ENCODE measurements at places on chromosomes 7 and 10.

GRCh38 chr7:33762151-33762910 lies 143.0 kb upstream of the BMPER start:
- DNase-seq = no peak

DNA sequence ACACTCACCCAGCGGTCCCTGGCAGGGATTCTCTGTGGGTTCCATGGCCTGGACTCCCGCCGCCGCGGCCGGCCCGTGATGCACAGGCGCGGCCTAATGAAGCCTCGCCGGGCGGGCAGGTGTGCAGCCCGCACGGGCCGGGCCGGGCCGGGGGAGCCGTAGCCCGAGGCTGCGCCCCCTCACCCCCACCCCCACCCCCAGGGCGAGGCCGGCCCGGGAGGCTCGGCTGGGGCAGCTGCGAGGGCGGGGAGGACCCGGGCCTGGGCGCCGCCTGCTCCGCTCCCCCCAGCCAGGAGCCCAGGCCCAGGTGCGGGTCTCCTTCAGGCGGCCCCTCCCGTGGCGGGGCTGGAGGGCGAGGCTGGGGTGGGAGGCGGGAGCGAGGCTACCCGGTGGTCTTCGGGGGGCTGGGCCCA lies at the start of gene NOBOX:
Gene NOBOX, minus strand, starts transcription at position 45 of the 413 bp plus-strand sequence.
- no peak for DNase-seq

DNA sequence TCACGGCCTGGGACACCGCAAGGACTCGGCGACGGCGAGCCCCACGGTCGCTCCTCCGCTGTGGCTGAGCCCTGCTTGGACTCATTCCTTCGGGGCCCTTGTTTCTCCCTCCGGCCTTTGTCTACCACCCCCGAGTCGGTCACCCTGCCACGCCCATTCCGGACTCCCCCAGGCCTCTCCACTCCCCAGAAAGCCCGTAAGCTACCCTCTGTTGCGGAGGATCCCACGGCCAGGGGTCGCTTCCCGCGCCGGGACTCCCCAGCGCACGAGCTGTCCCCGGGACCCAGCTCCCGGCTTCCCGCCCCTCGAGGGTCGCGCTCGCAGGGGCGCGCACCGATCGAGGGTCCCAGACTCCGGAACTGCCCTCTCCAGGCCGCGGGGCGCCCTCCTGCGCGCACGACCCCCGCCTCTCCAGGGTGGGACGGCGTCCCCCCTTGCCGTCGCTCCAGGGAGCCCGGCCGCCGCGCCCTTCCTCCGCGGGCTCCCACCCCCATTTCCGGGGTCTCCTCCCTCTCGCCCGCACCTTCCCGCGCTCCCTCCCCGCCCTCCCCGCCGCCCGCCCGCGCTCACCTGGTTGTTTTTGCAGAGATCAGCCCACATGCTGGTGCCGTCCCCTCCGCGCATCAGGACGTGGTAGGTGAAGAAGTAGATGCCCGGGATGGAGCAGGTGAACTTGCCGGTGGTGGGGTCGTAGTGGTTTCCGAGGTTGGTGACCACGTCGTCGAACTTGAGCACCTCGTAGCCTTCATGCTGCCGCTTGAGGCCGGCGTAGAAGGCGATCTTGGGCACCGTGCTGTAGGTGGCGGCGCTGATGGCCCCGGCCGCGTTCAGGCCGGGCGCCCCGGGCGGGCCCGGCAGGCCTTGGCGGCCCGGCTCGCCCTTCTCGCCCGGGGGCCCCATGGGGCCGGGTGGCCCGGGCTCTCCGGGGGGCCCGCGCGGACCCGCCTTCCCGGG lies 1.5 kb downstream of the C1QL3 start:
- peak; percentile 20 for DNase-seq

- DNase-seq = peak; percentile 67
Measured at GRCh38 chr7:38858259-38858884, 50.6 kb downstream of the VPS41 start.

GRCh38 chr7:82263920-82264782 lies 179.4 kb downstream of the CACNA2D1 start:
- DNase-seq = no peak

DNA sequence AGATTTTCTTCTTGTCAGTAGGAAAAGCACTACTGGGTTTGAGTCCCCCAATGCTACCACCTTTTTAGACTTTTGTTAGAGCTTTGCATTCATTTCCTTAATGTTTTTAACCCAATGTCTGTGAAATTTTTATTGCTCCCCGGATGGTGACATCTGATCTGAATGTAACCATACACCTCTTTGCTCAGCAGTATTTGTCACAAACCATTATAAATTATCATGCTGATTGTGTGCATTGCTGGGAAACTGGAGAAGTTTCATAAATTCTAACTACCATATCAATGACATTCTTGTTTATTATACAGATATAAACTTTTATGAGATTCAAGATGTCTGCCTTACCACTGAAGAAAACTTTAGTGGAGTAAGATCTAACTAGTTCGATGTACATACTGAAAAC lies 8.5 kb downstream of the NRP1 start:
- no peak for DNase-seq

GRCh38 chr10:61705022-61705613 lies 42.4 kb downstream of the CABCOCO1 start:
- no peak for DNase-seq

DNA sequence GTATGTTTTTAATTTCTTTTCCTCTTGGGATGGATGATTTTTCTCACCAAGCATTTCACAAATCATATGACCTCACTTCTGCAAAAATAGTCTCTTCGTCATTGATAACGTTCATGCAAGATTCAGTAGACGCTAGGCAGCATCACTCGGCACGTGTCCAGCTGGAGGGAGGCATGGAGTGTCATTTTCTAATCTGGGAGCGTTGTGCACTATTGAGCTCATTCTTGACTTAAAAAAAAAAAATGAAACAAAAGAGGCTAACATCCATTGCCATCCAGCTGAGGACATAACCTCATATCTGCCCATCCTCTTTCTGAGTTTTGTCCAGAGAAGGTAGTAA lies 56.2 kb downstream of the COL17A1 start:
- DNase-seq = no peak

DNA sequence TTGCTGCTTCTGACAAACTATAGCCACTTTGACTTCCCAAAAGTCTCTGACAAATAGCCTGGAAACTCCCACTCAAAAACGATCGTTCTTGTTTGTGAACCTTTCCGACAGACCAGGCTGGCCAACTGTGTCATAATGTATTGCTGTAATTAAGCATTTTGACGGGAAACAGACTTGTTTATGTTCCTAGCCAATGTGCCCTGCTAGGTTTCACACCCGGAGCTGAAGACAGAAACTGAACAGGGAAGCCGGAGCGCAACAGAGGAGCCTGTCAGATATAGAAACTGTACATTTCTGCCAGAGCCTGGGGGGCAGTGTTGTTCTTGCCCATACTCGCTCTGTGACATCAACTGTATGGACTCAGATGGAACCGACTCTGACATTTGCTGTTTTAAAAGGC lies 55.3 kb upstream of the C7orf33 start:
- DNase-seq = no peak

DNA sequence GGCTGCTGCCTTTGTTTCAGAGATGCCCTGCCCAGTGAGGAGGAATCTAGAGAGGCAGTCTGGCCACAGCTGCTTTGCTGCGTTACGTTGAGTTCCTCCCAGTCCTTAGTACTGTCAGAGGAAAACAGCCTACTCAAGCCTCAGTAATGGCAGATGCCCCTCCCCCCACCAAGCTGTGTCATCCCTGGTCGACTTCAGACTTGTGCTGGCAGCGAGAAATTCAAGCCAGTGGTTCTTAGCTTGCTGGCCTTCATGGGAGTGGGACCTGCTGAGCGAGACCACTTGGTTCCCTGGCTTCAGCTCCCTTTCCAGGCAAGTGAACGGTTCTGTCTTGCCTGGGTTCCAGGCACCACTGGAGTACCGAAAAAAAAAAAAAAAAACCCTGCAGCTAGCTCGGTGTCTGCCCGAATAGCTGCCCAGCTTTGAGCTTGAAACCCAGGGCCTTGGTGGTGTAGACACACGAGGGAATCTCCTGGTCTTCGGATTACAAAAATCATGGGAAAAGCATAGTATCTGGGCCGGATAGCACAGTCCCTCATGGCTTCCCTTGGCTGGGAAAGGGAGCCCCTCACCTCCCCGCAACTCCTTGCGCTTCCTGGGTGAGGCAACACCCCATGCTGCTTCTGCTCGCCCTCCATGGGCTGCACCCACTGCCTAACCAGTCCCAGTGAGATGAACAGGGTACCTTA lies 9.1 kb downstream of the SDHAF3 start:
- DNase-seq = no peak

GRCh38 chr7:116582806-116583444 lies 58.1 kb downstream of the CAV1 start:
- no peak for DNase-seq

DNA sequence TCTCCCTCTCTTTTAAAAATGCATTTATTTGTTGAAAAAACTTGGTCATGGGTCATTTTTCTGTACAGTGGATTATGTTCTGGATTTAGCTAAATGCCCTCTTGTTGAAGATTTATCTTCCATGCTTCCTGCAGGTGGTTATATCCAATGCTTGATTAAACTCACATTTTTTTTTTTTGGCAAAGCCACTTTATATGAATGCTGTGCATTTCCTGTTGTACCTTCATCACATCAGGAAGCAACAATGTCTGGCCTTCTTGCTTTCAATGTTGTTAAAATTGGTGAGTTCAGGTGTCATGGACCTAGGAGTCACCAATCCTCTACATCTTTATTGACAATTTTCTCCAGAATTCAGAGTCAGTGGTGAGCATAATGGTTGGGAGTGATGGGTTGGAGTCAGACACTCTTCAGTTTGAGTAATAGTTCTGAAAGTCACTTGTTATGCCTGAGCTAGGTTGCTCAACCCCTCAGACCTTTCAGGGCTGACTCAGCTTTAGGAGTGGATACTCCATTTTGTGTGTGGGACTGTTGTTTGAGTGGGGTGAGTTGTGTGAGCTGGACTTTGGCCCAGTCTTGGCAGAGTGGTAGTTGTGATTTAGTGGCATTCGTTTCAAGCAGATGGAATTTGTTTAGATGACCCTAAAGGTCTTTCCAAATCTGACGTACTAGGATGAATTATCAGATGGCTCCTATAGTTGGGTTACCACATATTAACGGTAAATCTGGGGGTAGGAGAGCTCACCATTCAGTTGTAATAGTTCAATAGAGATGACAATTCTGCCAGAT lies 213.5 kb upstream of the ZNF32 start:
- peak; percentile 57 for DNase-seq

GRCh38 chr7:14048889-14049288 lies 59.4 kb upstream of the ETV1 start:
- peak; percentile 3 for DNase-seq

Data from astrocyte of the hippocampus (primary cell).